KBM-7 (cell line): ENCODE measurements at places on chromosomes 5 and 9.

GRCh38 chr9:117093891-117094844 is 320.7 kb downstream of the ASTN2 start:
- no peak for DNase-seq

DNA sequence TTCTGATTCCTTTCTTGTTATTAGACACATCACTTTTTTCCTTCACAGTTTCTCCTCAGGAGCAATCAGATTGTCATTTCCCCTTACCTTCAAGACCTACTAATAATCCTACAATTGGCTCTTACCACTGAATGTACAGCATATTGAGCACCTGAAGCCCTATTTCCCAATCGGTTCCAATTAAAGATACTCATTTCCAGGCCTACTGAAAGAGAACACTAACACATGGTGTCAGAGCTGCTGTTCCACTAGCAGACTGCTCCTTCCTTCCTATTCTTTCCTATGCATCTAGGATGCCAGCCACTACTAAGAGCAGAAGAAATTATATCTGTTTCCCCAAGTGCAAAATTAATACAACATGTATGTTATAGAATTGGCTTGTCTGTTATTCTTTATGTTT is 34.6 kb downstream of the SKIC3 start:
- DNase-seq: no peak

GRCh38 chr5:167415779-167416746 is 875.4 kb upstream of the WWC1 start:
- no peak for DNase-seq

DNA sequence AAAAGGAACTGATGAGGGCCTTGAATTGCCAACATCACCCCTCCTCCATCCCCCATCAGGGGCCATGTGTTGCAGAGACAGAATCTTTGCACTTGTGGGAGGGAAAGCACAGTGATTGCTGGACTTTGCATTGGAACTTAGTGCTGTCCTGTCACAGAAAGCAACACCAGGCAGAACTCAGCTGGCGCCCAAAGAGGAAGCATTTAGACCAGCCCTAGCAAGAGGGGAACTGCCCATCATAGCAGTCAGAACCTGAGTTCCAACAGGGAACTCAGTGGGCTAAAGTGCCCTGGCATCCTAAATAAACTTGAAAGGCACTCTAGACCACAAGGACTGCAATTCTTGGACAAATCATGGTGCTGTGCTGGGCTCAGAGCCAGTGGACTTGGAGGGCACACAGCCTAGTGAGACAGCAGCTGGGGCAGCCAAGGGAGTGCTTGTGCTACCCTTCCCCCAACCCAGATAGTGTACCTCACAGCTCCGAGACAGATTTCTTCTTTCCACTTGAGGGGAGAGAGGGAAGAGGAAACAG is 128.1 kb downstream of the ACTL7B start:
- no peak for DNase-seq

- no peak for DNase-seq
Observed at GRCh38 chr5:41785061-41785460, 85.2 kb downstream of the OXCT1 start.

GRCh38 chr9:116327701-116328405 is 174.3 kb downstream of the PAPPA start:
- no peak for DNase-seq

- no peak for DNase-seq
Observed at GRCh38 chr9:102273952-102274351, 535.5 kb upstream of the GRIN3A start.
